Lower leg skin (tissue), 4 donors: ENCODE measurements at places on chromosomes 11 and 22.

- DNase-seq = no peak
These were observed 57.3 kb downstream of the WNT7B start for GRCh38 chr22:45919504-45920286.

- DNase-seq = no peak
These were observed 278.4 kb upstream of the PDGFD start for GRCh38 chr11:104442321-104442720.

DNA sequence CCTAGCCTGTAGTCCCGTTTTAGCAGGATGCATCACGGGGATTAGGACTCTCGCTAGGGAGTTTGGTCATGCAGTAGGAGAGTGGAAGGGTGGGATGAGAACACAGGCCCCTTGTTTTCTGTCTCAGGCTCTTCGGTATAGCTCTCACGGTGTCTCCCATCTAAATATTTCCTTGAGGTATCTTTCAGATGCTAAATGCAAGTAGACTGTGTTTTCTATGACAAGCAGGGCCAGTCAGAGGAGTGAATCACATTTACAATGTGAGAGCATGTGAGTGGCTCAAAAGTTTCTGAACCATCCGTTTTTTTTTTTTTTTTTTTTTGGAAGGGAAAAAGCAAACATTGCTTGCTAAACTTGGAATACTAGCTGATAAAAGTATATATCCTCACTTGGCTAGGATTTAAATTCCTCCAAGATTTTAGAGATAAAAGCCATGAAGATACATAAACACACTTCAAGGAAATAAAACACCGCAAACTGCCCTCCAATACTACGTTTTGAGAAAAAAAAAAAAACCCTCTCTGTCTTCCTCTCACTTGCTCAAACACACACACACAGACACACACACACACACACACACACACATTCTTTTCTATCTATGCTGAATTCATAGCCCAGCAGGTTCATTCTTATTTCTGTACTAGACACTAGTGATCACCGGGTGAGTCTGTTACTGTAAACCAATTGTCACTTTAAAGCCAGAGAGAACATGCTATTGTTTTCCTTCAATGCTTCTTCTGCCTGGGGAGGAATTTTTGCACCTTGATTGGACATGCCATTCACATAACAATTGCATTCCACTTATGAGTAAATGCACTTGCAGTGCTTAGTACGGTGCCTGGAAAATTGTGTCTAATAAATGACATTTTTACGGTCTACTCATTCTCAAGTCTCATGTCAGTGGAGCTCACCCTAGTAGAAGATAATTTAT is 224.6 kb upstream of the CCDC90B start:
- DNase-seq = no peak

GRCh38 chr11:62464655-62465054 is 45.8 kb downstream of the SCGB1A1 start:
- no peak for DNase-seq

GRCh38 chr11:73759610-73760134 is 1.2 kb downstream of the RAB6A start:
- no peak for DNase-seq

DNA sequence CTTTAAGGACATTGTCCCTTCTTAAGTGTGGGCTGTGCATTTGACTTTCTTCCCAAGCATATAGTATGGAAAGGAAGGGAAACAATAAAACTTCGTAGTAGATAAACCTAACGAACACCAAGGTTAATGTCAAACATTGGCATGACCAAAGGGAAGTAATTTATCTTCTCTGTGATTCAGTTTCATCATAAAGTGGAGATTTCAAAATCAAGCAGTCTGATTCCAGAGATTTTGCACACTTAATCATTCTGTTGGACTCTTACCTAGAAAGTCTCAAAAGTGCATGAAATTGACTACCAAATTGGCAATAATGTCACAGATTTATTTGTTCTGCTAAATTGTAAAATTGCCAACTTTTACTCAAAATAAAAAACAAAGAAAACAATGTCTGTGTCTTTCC is 559.7 kb downstream of the JRKL start:
- DNase-seq = no peak

DNA sequence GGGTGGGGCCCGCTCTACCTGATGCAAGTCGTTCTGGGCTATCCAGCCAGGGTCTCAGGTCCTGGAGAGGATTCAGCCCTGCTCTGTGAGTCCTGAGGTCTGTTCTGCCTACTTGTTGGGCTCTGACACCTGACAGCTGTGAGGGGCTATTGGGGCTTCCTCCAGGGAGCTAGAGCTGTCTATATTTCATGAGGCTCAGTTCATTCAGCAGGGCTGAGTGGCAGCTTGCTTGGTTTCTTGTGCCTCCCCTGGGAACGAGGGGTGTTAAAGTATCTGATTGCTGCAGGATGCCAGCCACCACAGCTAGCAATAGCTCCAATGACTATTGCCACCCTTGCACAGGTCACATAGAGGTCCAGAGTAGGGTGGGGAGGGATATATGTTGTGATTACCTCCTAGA is 26.7 kb downstream of the INSC start:
- DNase-seq = no peak

GRCh38 chr22:24434471-24435322 is 7.3 kb downstream of the ADORA2A start:
- no peak for DNase-seq

GRCh38 chr11:17073370-17074027 is 4.0 kb downstream of the RPS13 start:
- no peak for DNase-seq

GRCh38 chr11:27807596-27807995 is 107.3 kb upstream of the BDNF start:
- DNase-seq = no peak

DNA sequence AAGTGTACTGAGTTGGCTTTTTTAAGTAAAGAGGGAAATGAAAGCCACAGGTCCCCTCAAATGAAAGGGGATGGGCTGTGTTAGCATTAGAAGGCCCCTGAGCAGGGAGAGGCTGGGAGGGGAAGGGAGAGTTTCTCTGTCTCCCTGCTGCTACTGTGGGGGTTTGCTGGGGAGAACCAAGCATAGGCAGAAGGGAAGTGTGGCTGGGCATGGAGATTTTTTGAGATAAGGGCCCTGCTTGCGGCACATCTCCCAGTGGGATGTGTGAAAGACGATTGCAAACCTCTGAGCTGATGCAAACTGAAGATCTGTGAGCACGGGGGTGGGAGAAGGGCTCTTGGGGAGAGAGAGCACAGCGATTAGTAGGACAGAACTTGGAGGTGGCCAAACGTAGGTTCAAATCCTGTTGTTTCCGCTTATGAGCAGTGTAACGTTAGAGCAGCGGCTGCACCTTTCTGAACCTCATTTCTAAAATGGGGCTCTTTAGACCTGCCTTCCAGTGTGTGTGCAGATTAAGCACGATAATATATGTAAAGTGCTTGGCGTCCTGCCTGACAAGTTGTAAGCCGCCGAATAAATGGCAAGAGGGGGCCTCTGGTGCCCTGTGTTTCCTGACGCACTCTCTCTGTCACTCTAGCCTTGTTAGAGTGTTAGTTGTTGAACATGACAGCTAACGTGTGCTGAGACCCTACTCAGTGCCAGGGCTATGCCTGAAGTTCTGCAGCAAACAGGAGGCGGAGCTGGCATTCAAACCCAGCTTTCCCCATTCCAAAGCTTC is 122.3 kb downstream of the GRIK4 start:
- no peak for DNase-seq

GRCh38 chr11:35815556-35816315 is 128.1 kb upstream of the LDLRAD3 start:
- peak; percentile 63 for DNase-seq
